NCI-H460 (cell line): ENCODE measurements at places on chromosomes 2 and 18.

DNA sequence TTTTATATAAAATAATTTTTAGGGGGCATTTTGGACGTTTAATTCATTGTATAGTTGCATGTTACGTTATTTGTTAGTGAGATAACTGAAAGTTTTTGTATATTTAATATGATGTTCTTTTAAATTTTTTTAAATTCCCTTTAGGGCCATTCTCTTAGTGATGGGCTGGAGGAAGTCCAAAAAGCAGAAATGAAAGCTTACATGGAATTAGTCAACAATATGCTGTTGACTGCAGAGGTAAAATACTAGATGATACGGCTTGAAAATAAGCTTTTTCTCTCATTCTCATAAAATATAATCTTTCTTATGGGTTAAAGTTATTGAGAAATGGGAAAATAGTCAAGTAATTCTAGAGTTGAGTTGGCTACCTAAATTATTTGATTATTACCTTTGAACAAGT, 58.9 kb downstream of the MTX2 start:
- DNase-seq, result no peak

- no peak for DNase-seq
These were observed 51.6 kb downstream of the CBLN2 start for GRCh38 chr18:72492497-72492896.

GRCh38 chr2:122704109-122704563, 948.7 kb downstream of the TSN start:
- DNase-seq, result no peak

- DNase-seq, result no peak
These were observed 73.3 kb upstream of the FSIP2 start for GRCh38 chr2:185665251-185665814.

- no peak for DNase-seq
These were observed 47.9 kb upstream of the CCDC150 start for GRCh38 chr2:196591621-196592022.

DNA sequence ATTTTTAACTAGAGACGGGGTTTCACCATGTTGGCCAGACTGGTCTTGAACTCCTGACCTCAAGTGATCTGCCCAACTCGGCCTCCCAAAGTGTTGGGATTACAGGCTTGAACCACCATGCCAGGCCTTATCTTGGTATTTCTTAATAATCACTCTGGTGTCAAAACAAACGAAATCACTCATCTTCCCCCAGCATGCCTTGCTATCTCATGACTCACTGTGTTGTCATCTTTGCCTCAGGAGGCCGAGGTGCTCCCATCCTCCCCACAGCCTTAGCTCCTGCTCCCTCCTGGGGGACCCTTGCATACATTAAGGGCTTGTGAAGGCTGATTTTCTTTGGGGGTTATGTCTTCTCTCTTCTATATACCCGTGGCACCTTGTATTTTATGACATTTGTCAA, 250.1 kb upstream of the DPP10 start:
- DNase-seq, result peak; percentile 49

DNA sequence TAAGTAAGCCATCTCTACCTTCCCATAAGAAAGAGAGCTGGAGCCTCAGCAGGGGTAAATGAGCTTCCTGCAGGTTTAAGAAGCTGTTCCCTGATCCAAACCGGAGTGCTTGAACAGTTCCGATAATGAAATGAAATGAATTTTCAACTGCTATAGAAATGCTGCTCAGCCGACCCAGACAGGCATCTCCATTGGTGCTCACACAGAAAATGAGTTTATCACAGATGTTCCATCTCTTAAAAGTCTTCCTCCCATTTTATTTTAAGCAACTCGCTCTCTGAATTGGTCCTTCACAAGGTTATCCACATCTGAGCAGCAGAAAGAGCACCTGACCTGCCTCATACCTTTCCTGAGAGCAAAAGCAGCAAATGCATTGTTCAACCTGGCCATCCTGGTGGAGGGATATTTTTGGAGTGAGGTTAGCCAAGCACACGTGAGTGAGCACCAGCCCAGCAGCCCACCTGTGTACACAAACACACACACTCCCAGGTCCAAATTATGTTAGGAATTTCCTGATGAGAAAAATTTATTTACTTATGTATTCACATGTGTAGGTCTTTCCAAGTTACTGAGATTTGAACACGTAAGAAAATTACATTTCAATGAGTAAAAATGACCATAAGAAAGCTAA, 42.2 kb upstream of the CCDC68 start:
- DNase-seq, result no peak

GRCh38 chr2:98085649-98086048, 1.3 kb upstream of the VWA3B start:
- DNase-seq, result no peak

- no peak for DNase-seq
These were observed 42.3 kb downstream of the RFX8 start for GRCh38 chr2:101432411-101433181.

- no peak for DNase-seq
These were observed 66.3 kb downstream of the MYO5B start for GRCh38 chr18:50128506-50129271.

DNA sequence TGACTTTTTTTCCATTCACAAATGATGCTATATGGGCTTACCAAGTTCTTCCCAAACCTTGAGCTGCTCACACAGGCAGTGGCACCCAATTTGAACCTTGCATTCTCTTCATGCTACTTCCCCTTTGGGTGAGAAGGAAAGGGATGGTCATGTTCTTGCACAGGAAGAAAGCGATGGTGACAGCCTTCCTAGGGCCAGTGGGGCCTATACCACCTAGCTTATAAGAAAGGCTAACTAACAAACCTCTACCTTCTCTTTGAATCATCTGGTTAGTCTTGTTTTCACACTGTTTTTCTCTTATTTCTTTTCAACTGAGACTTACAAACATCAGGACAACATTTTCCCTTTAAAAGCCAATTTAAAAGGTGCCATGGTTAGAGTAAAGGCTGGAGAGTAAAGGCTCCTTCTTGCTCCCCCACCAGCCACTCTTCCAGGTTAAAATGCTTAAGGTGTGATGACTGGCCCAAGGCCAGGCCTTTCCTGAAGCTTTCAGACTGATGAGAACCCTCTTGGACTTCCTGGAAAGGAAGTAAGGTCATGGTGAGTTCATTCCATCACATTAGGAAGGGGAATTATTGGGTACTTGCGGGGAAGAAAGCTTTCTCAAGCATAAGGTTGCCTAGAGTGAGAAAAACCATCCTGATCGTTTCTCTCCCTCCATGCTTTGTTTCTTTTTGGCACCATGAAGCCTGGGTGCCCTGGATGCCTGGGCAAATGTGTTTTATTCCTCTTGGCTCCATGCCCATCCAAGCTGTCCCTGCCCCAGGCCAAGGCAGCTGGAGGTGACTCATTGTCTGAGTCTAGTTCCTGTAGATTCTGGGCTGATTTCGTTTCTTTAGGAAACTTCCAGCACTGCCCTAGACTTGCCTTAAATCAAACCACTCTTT, 41.4 kb upstream of the ITGB6 start:
- DNase-seq, result peak; percentile 39

- DNase-seq, result no peak
These were observed 101.9 kb downstream of the GPD2 start for GRCh38 chr2:156538083-156538504.

- no peak for DNase-seq
These were observed 166.2 kb downstream of the SH3RF3 start for GRCh38 chr2:109295070-109295780.

DNA sequence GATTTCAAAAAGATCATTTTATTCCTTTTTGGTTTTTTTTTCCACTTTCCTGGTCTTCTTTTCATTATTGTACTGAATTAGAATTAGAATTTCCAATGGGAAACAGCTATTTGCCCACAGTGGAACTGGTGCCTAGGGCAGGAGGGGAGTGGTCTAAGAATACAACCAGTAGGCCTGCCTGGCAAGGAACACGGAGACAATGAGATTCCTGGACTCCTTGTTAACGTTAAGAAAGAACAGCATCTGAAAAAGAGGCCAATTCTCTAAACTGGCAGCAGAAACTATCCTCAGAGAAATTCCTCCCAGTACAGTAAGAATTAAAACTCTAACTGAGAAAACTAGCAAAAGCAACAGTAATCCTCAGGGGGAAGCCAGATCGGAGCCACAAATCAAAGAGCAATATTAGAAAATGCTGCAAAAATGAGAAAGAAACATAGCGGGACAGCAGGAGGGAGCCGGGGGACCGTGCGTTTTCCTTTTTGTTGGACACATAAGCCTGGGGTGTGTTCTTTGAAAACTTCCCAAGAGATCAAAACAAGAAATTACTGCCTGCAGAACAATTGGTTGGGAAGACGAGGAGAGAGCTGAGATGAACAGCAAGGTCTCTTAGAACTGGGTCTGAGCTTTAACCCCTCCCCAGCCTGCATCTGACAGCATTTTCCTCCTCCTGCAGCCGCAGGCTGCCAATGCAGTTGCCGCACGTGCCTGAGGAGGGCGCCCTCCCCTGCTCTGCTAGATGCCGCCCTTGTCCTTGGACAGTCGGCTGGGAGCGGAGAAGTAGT, 776.0 kb downstream of the TSN start:
- DNase-seq, result no peak

DNA sequence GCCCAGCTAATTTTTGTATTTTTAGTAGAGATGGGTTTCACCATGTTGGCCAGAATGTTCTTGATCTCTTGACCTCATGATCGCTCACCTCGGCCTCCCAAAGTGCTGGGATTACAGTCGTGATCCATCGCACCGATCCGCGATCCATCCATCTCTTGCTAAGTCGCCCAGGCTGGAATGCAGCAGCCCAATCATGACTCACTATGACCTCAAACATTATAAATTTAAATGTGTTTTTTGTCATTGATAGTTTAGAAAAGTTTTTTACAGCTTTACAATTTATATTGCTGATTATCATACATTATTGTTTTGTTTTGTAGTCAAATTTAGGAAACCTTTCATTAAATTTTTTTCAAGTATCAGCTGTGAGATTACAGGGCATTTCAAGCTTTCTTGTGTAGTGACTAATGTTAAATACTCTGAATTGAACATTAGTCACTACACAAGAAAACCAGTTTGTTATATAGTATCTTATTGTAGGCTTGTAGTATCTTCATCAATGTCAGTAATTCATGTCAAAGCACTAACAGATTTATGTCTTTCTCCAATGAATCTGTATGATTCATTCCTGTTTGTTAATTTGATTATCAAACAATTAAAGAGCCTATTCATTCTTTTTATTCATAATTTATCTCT, 37.5 kb downstream of the NR4A2 start:
- no peak for DNase-seq

DNA sequence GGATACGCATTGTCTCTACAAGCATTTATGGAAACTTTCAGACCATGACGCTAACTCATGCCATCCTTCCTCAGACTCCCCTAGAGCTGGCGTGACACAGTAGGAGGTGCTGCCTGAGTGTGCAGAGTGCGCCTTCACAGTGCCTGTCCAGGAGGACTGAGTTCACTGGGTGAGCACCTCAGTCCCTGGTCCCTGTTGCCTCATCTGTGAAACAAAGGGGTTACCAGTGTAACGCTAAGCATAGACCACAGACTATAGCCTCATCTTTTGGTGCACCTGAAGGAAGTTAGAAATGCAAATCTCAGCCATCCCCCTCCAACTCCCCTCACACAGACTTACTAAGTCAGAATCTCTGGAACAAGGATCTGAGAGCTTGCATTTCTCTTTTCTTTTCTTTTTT, 142.8 kb downstream of the TMEM17 start:
- no peak for DNase-seq

DNA sequence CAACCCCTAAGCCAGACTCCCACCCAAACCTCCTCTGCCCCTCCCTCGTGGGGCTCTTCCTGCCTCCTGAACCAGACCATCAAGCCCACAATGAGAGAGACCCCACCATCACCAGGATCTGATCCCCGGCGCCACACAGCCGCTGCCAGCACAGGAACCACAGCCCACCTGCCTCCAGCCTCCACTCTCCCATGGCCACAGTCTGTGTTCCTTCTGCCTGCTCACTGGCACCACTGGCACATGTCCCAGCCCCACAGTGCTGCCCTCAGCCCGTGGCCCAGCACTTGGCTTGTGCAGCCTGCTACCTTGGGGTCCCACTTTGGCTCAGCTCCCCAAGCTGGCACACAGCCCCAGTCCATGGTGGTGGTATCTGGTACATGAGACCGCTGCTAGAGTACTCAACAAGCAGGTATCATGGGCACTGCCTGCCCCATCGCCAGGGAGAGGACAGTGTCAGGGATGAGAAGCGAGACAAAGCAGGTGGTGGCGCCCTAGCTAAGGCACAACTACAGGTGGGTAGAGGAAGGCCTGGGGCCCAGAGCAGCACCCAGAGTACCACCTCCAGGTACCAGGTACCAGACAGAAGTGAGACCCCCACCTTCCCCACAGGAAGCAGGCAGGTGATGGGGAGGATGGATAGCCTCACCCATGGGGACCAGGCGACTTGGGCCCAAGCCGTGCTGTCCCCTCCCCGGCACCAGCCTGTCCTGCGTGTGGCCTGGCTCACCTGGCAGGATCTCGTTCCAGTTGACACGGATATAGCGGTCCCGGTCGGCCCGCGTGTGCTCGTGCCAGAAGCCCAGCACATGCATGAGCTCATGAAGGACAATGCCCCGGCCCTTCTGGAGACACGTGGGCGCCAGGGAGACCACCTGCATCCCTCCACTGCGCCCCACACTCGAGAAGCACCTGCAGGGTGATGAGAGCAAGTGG, 6.2 kb downstream of the ASTL start:
- no peak for DNase-seq

DNA sequence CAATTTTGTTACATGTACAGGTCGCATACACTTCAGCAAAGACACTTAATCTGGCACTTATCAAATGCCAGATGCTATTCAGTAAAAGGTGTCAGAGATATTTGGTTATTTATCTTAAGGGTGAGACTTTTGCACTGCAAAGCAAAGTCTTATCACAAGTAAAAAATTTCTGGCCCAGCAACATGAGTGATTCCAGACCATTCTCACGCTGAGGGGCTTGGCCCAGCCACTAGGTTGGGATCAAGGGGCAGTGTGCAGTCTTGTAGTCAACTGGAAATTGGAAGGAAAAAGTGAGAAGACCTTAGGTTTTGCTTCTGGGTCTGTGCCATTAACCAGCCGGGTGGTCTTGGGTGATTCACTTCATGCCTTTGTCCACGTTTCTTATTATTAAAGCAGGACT, 181.6 kb downstream of the RNF144A start:
- DNase-seq, result no peak

DNA sequence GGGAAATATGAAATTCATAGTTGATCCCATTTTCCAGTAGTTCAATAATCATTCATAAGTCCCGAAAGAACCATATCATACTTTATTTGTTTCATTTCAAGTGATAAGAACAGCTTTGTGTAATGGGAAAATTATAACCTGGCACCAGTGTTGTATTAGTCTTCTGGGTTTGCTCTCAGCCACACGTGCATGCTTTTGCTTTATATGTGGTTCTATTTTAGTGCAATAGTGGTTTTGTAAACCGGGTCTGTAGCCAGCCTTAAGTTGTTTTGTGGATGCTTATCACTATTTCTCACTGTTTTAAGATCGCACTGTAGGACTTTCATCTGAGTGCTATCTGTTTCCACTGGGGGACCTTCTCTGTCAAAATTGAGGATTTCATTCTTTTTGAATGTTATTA, 203.8 kb downstream of the PTPRM start:
- DNase-seq, result no peak

- no peak for DNase-seq
These were observed 40.2 kb downstream of the CWC22 start for GRCh38 chr2:179966778-179967394.

GRCh38 chr2:120809609-120810440, 74.2 kb downstream of the GLI2 start:
- no peak for DNase-seq

- no peak for DNase-seq
These were observed 48.6 kb downstream of the EMILIN2 start for GRCh38 chr18:2895391-2895790.

- no peak for DNase-seq
These were observed 1291.6 kb upstream of the ZEB2 start for GRCh38 chr2:145811276-145812164.

GRCh38 chr2:194203898-194204297, 1453.1 kb upstream of the SLC39A10 start:
- DNase-seq, result peak; percentile 9
